ENCODE measurements at places on chromosomes 3 and 15. TPM values are rescaled to one million over a fixed set of nuclear protein-coding genes. Genes with fewer than 3 reads are reported as not detected.

The PSTPIP1 gene
- total RNA-seq, result not detected

The TNNC1 gene
- not detected for total RNA-seq

The NIPA2 gene
- total RNA-seq, result 55.5 TPM

The KCNAB1 gene
- total RNA-seq, result 0.33 TPM

The CLPX gene
- total RNA-seq, result 54.5 TPM

The TRPC1 gene
- 10.1 TPM for total RNA-seq

The DPPA2 gene
- not detected for total RNA-seq

The TRIM42 gene
- total RNA-seq, result not detected

The MEX3B gene
- 13.1 TPM for total RNA-seq

The MYEF2 gene
- total RNA-seq, result 15.0 TPM

The CCR9 gene
- total RNA-seq, result not detected

The NEK4 gene
- total RNA-seq, result 20.4 TPM

The RCCD1 gene
- 7.8 TPM for total RNA-seq

The PRTG gene
- total RNA-seq, result 2.3 TPM

The SPATA12 gene
- total RNA-seq, result 0.33 TPM

The TM4SF4 gene
- not detected for total RNA-seq

The SMCO1 gene
- not detected for total RNA-seq

The ELL3 gene
- total RNA-seq, result 1.5 TPM

The TMEM158 gene
- total RNA-seq, result 1.9 TPM

The SOX14 gene
- not detected for total RNA-seq

The NR1I2 gene
- total RNA-seq, result not detected

The CCDC191 gene
- 2.6 TPM for total RNA-seq

The FBXO45 gene
- total RNA-seq, result 10.8 TPM

The POPDC2 gene
- total RNA-seq, result 0.48 TPM

The GPR176 gene
- 56.6 TPM for total RNA-seq

The LRRC31 gene
- not detected for total RNA-seq

The DUOXA2 gene
- not detected for total RNA-seq

The GOLGA8J gene
- total RNA-seq, result not detected

The RHO gene
- not detected for total RNA-seq

The CYP8B1 gene
- total RNA-seq, result not detected

The FGF12 gene
- 1.6 TPM for total RNA-seq

The GOLGB1 gene
- 48.3 TPM for total RNA-seq

The GPR15 gene
- total RNA-seq, result not detected

The DET1 gene
- 5.3 TPM for total RNA-seq

The CAPN3 gene
- 0.96 TPM for total RNA-seq

The ASB14 gene
- total RNA-seq, result not detected

The SYNPR gene
- not detected for total RNA-seq

The TBC1D5 gene
- total RNA-seq, result 85.3 TPM

The OIP5 gene
- total RNA-seq, result 4.2 TPM

The CCR8 gene
- not detected for total RNA-seq

The IRAK2 gene
- 29.4 TPM for total RNA-seq

The NUP210 gene
- 0.29 TPM for total RNA-seq

The RYR3 gene
- total RNA-seq, result not detected

The NPAP1 gene
- not detected for total RNA-seq

The CD86 gene
- not detected for total RNA-seq

The P2RY14 gene
- not detected for total RNA-seq

The BCHE gene
- total RNA-seq, result 3.8 TPM

The MRAS gene
- 7.5 TPM for total RNA-seq

The AMOTL2 gene
- total RNA-seq, result 141 TPM

The PPIP5K1 gene
- 64.1 TPM for total RNA-seq
